RWPE1 (cell line): ENCODE measurements at places on chromosomes 1 and 21.

GRCh38 chr1:91234181-91234580 lies 170.5 kb downstream of the HFM1 start:
- DNase-seq: no peak

- no peak for DNase-seq
These were observed 77.5 kb upstream of the KIF1B start for GRCh38 chr1:10132852-10133251.

DNA sequence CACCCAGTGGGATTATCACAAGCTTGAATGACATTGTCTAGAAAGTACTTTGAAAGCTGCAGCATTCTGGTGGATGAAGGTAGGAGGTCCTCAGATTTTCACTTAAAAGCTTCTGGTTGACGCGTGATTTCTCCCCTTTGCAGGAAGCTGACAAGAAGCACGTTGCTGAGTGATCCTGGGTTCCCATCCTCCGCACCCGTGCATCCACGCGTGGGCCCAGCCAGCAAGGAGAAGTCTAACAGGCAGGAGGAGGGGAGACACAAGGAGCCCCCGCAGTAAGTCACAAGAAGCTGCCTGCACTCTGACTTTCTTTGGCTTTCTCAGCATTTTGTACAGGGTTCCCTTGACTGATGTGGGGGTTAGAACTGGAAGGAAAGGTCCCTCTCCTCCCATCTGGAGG lies 7.8 kb upstream of the B3GALT5 start:
- DNase-seq: no peak

GRCh38 chr1:247210062-247210375 lies 38.2 kb upstream of the ZNF124 start:
- DNase-seq: no peak

DNA sequence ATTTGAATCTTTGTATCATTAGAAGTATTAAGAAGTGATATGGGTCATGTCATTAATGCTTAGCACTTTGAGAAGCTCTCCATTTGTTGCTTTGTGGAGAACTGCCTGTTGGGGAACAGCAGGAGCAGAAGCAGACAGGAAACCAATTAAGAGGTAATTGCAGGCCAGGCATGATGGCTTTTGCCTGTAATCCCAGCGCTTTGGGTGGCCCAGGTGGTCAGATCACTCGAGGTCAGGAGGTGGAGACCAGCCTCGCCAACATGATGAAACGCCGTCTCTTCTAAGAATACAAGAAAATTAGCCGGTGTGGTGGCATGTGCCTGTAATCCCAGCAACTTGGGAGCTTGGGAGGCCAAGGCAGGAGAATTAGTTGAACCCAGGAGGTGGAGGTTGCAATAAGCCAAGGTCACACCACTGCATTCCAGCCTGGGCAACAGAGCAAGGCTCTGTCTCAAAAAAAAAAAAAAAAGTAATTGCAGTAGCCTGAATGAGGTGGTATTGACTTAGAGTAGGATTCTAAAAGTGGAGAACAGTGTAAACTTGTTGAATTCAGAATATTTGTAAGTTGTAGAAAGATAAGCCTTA lies 57.8 kb upstream of the FASLG start:
- DNase-seq: no peak

DNA sequence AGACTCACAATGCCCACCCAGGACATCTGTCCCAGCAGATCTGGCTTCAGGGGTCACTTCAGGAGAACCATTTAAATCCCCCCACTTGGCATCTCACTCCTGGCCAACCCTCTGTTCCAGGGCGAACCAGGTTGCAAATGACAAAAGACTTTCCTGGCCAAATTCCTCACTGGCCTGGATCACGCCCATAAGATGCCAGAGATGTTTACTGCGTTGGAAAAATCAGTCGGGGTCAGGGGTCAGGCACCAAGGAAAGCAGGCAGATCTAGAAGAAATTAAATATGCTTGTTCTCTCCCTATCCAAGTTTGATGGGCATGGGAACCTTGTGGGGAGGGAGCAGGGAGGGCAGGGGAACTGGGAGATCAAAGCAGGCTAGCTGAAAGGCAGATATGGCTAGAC lies 14.6 kb upstream of the AGTRAP start:
- no peak for DNase-seq

DNA sequence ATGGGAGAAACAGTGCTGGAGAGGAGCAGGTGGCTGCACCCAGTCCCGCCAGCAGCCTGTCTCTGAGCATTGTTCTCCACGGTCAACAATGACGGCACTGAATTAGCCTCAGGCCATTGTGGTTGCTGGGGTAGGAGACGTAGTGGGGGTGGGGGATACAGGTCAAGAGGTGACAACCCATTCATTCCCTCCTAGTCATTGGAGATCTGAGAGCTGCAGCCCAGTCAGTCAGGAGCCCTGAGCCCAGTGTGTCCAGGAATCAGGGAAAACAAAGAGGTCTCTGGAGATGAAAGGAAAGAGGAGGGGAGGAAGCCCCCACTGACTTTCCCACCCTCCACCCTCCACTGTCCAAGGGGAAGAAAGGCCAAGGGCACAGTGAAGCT lies 15.3 kb downstream of the SMIM12 start:
- DNase-seq: no peak

GRCh38 chr1:212701910-212702309 lies 2.3 kb upstream of the BATF3 start:
- DNase-seq: no peak

DNA sequence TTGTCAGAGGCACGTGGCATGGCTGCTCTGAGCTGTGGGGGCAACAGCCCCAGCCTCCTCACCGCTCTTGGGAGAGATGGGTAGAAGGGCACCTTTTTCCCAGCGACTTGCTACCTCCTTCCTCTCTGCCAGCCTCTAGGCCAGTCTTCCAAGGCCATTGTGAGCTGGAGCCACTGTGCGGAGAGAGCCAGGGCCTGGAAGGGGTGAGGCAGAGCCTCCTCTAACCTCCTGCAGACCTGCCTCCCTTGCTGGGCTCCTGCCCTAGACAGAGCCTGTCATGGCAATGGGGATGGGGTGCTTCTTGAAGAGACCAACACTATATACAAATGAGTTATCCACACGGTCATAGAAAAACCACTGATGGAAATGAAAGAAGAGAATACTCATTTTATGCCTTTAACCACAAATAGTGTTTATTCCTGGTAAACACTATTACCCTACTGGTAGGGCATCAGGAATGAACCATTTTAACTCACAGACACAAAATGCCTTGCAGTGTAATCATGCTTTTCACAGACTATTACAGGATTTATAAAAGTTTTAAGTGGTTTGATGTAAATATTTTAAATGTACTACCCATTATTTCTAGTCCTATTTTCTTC lies 5.0 kb upstream of the IGFN1 start:
- DNase-seq: no peak

DNA sequence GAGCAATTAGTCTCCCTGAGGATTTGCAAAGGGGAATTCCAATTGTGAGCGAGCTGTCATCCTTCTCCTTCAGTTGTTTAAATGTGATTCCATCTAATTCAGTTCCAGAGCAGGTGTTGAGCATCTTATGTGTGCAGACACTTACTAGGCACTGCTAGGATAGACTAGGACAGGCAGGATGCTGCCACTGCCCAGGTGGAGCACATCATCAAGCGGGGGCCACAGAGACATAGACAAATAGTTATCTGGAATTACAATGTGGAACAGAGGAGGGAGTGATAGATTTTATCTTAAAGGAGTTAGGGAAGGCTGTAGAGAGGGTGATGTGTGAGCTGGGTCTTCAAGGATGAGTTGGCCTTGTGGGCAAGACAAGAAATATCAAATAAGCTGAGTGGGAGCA lies 55.9 kb downstream of the CDC7 start:
- DNase-seq: no peak

DNA sequence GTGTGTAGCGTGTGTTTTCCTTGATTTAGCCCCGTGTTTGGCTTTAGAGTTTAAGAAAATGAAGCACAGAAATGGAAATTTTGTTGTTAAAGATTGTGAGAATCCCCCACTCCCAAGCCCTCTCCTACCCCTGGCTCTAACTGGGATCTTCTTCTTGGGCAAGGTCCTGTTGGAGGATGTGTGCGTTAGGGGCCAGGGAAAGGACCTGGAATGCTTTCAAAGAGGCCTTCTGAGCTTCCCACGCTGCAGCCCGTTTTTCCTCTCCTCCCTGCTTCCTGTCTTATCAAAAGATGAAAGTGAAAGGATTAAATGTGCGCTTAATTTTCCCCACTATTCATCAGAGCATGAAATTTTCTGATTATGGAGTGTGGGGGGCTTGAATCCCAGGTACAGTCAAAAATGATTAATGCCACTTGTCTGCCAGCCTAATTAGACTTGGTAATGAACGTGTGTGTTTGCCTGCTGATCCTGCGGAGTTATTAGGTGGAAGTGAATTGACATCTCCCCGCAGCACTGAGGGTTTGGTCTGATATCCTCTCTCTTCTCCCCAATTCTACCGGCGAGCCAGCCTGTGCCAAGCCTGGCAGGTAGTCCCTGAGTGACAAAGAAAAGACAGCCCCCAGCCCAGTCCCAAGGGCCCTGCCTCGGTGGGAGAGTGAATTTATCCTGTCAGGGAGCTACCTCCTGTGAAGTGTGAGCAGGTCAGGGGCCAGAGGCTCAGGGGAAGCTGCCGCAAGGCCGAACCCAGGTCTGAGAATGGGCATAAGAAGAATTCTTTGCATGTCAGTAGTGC lies 4.9 kb downstream of the RASSF5 start:
- DNase-seq: no peak

DNA sequence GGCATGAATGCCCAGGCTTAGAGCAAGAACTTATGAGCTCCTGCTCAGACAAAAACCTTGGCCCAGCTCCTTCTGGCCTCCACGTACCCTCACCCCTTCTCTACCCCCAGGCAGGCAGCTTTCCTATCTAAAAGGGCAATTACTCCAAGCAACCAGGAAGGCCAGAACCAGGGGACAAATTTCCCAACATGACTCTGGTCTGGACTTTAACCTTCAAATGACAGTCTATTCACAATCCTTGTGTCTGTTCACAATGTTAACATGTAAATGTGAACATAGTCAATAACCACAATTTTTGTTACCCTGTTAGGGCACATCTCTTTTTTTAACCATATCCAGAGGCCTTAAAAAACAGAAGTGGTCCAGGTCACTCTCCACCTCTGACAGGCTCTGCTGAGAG lies 64.4 kb upstream of the LAPTM5 start:
- DNase-seq: no peak

DNA sequence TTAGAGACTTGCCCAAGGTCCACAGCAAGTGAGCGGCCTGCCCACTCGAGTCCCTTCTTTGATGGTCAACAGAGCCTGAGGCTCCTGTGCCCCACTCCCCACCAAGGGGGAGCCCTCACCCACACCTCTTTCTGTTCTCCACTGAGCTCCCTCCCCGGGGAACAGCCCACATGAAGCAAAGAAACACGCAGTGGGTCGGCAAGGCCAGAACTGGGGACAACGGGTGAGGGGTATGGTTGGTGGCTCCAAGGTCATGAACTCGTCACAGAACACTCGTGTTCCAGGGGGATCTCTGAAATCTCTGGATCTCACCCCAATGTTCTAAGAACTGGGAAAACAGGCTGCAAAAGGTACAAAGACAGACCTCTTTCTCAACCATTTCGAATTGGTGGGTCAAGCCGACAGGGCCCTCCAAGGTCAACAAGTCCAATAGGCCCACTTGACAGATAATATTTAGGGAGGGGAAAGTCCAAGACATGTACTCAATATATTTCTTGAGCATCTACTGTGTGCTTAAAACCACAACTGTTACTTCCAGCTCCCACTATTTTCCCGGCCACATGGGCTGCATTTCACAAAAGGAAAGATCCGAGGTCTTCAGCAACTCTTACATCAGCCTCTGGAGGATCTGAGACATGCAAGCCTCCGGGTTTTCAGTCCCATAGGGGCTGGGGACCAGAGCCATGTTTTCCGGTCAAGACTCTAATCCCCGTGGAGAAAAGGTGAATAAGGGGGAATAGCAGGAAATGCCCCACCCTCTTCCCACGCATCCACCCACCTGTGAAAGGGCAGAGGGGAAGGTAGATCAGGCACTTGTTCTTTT lies 1.1 kb upstream of the RAP1GAP start:
- DNase-seq: no peak

DNA sequence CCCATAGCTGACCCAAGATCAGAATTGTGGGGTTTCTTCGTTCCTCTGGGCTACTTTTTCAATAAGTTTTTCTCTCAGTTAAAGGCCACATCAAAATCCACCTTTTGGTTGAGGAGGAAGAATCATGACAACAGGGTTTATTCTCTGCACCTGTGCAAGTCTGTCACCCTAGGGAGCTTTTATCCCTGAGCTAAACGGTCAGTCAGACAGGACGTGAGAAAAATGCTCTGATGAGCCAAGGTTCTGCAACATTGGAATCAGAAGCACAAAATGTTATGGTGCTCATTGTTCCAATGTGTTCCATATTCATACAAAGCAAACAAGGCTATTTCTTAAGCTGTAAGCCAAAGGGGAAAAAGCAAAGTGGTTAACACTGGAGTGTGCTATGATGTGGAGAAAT lies 7.4 kb upstream of the ERICH3 start:
- DNase-seq: no peak

GRCh38 chr1:1306070-1306660 lies 1.6 kb downstream of the ACAP3 start:
- DNase-seq: no peak

- peak; percentile 55 for DNase-seq
These were observed 213.3 kb upstream of the DAB1 start for GRCh38 chr1:57637155-57637554.

DNA sequence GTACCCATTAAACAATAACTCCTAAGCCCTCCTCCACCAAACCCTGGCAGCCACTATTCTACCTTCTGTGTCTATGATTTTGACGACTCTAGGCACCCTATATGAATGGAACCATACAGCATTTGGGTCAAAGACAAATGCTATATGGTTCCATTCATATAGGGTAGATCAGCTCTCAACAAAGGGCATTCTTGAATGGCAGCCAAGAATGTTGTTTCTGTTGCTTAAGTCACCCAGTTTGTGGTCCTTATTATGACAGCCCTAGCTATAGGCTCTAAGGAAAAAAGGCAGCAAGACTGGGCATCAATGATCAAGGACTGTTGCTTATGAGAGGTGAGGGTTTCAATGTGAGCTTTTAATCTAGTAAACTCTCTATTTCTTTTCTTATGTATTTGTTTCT lies 4.7 kb upstream of the SLC5A9 start:
- DNase-seq: no peak

DNA sequence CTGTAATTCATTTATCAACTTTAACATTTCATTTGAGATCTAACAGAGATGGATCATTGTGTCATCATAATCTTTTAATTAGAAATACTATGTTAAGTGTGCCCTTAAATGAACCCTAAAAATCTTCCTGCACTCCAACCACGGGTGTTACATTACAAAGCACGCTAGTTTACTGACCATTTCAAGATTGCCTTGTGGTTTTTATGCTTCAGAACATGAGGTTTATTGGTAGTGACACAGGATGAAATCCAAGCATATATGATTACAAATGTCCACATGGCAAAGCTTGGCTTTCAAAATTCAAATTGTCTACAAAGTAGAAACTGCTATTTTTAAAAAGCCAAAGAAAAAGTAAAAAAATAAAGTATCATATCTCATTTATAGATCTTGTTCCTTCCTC lies 190.4 kb upstream of the USP25 start:
- DNase-seq: no peak

DNA sequence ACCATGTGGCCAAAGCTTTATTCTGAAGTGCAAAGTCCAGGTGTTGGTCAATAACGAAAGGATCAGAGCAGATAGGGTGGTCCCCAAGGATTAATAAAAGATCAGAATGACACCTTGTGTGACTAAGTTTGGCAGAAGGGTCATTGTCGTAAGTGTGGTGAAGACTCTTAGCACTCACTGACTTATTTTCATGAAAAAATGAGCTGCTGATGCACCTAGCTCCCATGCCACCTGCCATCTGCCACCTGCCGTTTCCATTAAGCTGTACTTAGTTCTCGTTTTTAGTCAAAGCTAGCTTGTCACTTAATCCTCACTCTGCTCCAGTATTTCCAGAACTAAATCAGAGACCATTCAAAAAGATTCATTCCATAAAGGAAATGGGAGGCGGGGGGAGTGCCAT lies 112.6 kb downstream of the SEC16B start:
- DNase-seq: no peak
